ENCODE measurements at places on chromosomes 2 and 18. TPM values are rescaled to one million over a fixed set of nuclear protein-coding genes. Genes with fewer than 3 reads are reported as not detected.

The KCNF1 gene
- total RNA-seq: not detected

The RBM44 gene
- 0.18 TPM for total RNA-seq

The ZSWIM2 gene
- total RNA-seq: not detected

- no peak for DNase-seq
Observed at GRCh38 chr2:227450926-227451654, 20.9 kb upstream of the AGFG1 start.

The STAT4 gene
- 3.0 TPM for total RNA-seq

DNA sequence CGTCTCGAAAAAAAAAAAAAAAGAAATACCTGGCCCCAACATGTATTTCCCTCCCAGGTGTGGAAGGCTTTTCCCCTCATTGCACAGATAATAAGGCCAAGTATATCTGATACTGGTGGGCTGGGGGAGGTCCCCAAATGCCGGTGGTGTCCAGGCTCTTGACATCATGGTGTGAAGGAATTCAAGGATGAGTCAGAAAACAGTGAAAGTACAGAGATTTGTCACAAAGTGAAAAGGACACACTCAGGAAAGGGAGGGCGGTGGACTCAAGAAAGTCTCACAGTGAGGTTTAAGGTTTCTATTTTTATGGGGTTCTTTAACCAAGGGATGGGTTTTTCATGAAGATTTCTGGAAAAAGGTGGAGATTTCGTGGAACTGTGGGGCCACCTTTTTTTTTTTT is 37.8 kb upstream of the FZD5 start:
- DNase-seq: no peak

- DNase-seq: no peak
Observed at GRCh38 chr2:179441551-179441950, 176.9 kb upstream of the SESTD1 start.

The SSB gene
- total RNA-seq: 95.7 TPM

DNA sequence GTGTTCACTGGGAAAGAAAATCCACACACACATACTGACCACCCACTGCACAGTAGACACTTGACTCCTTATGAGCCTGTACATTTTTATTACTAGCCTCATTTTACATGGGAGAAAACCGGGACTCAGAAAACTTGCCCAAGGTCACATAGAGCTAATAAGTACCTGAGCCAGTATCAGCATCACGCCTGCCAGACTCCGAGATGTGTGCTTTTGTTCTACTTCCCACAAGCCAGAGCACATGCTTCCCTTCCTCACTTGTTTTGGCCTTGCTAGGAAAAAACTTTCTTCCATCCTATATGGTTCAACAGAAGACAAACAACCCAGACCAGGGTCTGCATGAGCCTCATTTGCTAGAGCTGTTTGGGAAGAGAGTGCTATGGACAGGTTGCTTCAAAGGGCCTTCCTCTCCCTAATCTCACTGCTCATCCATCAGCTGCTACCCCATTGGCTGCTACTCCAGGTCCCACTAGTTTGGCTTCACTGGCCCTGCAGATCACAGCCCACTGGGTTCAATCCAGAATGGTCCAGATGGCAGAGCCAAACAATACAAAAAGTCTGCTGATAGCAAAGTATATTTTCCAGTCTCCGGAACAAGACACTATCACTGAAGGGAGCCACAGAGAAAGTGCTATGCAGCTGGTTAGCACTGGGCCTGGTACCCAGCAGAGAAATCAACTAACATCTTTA is 63.9 kb downstream of the STK39 start:
- no peak for DNase-seq

- no peak for DNase-seq
Observed at GRCh38 chr2:33215983-33216382, 260.5 kb upstream of the RASGRP3 start.

GRCh38 chr2:44945676-44946371 is 4.3 kb downstream of the SIX3 start:
- no peak for DNase-seq

GRCh38 chr18:11124054-11124453 is 25.3 kb downstream of the PIEZO2 start:
- DNase-seq: no peak

The MAP2 gene
- 16.6 TPM for total RNA-seq

The TBR1 gene
- not detected for total RNA-seq
